ENCODE measurements at places on chromosomes 2 and 18.

GRCh38 chr18:73979742-73980141, 167.9 kb downstream of the FBXO15 start:
- no peak for DNase-seq

- DNase-seq: no peak
Measured at GRCh38 chr18:53864770-53865169, 359.7 kb downstream of the MBD2 start.

DNA sequence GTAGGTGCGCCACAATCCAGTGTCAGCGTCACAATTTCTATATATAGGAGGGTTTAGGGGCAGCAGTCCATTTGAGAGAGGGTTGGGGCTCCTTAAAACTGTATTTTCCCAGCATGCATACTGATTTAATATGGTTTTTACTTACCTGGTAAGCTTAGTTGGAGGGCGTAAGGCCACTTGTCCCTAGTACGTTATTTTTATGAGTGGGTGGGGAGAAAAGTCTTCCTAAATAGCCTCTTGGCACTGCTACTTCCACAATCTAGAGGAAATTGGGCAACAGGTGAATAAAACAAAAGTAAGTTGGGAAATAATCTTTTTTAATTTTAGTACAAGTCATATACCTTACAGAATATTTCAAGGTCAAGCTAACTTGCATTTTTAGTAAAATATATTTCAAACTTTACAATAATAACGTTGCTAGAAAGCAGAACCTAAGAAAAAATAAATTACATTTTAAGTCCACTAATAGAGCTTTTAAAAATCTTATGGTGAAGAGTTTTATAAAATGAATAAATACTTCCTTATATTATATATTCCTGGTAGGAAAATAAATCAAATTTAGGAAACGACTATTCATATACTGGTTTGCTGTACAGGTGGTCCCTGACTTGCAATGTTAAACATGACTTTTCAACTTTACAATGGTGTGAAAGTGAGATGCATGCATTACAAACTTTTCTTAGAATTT, 20.9 kb downstream of the DHRS9 start:
- DNase-seq: no peak

DNA sequence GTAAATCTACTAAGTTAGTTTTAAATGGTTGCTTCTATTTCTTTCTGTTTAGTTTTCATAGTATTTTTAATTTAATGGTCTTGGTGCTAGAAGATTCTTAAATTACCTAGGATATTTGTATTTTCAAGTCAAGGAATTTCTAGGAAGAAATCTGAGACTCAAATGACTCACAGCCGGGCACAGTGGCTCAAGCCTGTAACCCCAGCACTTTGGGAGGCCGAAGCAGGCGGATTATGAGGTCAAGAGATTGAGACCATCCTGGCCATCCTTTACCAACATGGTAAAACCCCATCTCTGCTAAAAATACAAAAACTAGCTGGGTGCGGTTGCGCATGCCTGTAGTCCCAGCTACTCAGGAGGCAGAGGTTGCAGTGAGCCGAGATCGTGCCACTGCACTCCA, 95.5 kb downstream of the C2orf74 start:
- no peak for DNase-seq

- DNase-seq: no peak
Measured at GRCh38 chr18:69002233-69002632, 204.4 kb downstream of the CCDC102B start.

Measured in activated B cell treated with CpG ODN at 0.5 μM for 24 hours (primary cell).